Activated CD4-positive, alpha-beta T cell treated with anti-CD3 and anti-CD28 coated beads, Interleukin-2, amount 10 ng/mL, durations not matched to agents 24 days and 14 days (primary cell): ENCODE measurements at places on chromosomes 5 and 9. TPM values are rescaled to one million over a fixed set of nuclear protein-coding genes. Genes with fewer than 3 reads are reported as not detected.

PCDHGA3 gene
- 0.14 and 0.19 TPM in 2 replicates for total RNA-seq

- DNase-seq = no peak
- no peaks in the 10 kb centered on the region for H3K4me1 ChIP-seq
- no peak overlapping the region for H3K27ac ChIP-seq
- no peaks in the 10 kb centered on the region for H3K27me3 ChIP-seq
- no peaks in the 10 kb centered on the region for H3K36me3 ChIP-seq
- no peak overlapping the region for H3K4me3 ChIP-seq
Measured at GRCh38 chr9:17783227-17783626, 204.4 kb downstream of the SH3GL2 start.

SHB gene
- total RNA-seq = 1.6 and 2.1 TPM in 2 replicates

- H3K27ac ChIP-seq = no peak overlapping the region
- no peaks in the 10 kb centered on the region for H3K36me3 ChIP-seq
- H3K4me3 ChIP-seq = no peak overlapping the region
- no peak for DNase-seq
Measured at GRCh38 chr9:119298076-119298853, 71.0 kb downstream of the BRINP1 start.

BRD8 gene
- 53.6 and 61.1 TPM in 2 replicates for total RNA-seq

- H3K27me3 ChIP-seq = no peaks in the 10 kb centered on the region
- peaks cover 51% of the 10 kb centered on the region for H3K4me1 ChIP-seq
- DNase-seq = peak; percentile 78
- H3K27ac ChIP-seq = peak overlapping the region; percentile 97
- peaks cover 57% of the 10 kb centered on the region for H3K36me3 ChIP-seq
- peak overlapping the region; percentile 99 for H3K4me3 ChIP-seq
Measured at GRCh38 chr5:173327084-173327947, 898 bp downstream of the STC2 start.

DNA sequence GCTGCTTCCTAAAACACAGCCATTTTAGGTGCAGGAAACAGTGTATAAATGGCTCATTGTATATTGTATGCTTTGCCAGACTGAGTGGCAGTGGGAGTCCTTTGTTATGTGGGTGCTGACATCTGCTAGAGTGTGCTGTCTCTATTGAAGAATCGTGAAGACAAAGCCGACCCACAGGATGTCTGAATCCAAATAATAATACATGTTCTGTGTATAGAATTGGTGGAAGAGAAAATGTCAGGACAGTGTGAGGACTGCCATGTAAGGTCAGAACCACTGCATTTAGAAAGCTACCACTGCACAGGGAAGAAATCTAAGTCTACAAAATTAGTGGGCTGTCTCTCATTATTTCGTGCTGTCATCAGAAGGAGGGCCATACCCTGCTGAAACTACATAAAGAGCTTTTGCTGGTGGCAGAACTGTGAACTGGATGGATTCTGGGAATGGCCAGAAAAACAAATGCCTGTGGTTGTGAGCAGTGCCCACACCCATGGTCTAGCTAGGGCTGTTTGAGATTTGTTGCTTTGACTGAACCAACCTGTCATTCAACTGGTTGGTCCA, 2.5 kb downstream of the IL7R start:
- H3K4me3 ChIP-seq = peak overlapping the region; percentile 87
- peak overlapping the region; percentile 88 for H3K27ac ChIP-seq
- peaks cover 82% of the 10 kb centered on the region for H3K4me1 ChIP-seq
- peak; percentile 80 for DNase-seq

ABCA1 gene
- 0.31 and 0.56 TPM in 2 replicates for total RNA-seq

ABLIM3 gene
- total RNA-seq = not detected in 2 replicates

DNA sequence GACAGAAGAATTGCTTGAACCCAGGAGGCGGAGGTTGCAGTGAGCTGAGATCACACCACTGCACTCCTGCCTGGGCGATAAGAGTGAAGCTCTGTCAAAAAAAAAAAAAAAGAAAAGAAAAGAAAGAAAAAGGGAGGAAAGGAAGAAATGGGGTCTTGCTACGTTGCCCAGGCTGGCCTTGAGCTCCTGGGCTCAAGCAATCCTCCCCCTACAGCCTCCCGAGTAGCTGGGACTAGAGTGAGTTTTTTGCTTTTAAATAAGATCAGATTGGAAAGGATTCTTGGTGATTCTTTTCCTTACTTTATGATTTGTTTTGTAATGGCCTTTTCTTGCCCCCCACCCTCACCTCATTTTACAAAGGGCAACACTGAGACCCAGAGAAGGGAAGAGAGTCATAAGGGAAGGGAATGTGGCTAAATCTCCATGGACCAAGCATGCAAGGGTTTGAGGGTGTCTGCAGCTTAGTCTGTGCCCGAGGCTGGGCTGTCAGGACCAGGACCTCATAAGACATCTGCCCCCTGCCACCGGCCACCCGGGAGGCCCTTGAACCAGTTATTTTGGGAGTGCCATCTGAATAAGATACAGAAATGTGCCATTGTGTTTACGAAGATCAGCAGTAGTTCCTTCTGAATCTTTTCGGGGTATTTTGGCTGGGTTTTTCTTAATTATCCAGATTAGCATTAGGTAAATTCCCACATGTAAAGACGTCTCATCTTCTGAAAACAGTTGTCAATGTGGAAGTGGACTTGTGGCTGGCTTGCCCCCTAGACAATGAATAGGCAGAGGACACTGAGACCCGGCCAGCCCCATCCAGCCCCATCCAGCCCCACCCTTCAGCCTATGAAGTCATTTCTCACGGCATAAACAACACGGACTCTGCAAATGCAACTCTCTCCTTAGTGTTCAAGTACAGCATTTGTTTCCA, 44.5 kb upstream of the GRHPR start:
- DNase-seq = no peak
- no peak overlapping the region for H3K4me3 ChIP-seq
- H3K27me3 ChIP-seq = peaks cover 15% of the 10 kb centered on the region

GRCh38 chr5:133232435-133232834, 180.6 kb downstream of the HSPA4 start:
- H3K4me1 ChIP-seq = no peaks in the 10 kb centered on the region
- H3K27ac ChIP-seq = no peak overlapping the region
- H3K36me3 ChIP-seq = no peaks in the 10 kb centered on the region
- peaks cover 3% of the 10 kb centered on the region for H3K27me3 ChIP-seq
- no peak for DNase-seq

NSG2 gene
- not detected in 2 replicates for total RNA-seq

DNA sequence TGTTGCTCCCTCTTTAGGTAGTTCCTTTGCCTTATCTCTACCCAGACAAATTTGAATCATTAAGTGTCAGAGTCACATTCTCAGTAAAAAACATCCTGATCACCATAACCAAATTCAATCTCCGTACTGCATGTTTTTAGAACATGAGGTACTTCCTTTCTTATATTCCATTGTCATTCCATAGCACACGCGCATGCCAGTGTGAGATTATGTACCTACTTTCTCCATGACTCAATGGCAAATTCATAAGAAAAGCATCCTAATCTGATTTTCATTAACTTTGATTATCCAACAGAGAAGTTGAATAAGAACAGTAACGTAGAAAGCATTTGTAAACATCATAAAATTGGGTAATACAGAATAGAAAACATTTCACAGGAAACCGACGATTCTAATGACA, 1118.6 kb upstream of the CDH9 start:
- H3K27me3 ChIP-seq = no peaks in the 10 kb centered on the region
- no peak overlapping the region for H3K27ac ChIP-seq
- H3K4me3 ChIP-seq = no peak overlapping the region
- no peaks in the 10 kb centered on the region for H3K36me3 ChIP-seq
- DNase-seq = no peak

TMC1 gene
- total RNA-seq = not detected in 2 replicates
